Sigmoid colon (tissue), 7 donors: ENCODE measurements at places on chromosomes 1 and 21. TPM values are rescaled to one million over a fixed set of nuclear protein-coding genes. Genes with fewer than 3 reads are reported as not detected.

- no peak for DNase-seq
Observed at GRCh38 chr1:156228501-156228900, 13.5 kb upstream of the BGLAP start.

Gene SPATA46
- not detected for total RNA-seq

DNA sequence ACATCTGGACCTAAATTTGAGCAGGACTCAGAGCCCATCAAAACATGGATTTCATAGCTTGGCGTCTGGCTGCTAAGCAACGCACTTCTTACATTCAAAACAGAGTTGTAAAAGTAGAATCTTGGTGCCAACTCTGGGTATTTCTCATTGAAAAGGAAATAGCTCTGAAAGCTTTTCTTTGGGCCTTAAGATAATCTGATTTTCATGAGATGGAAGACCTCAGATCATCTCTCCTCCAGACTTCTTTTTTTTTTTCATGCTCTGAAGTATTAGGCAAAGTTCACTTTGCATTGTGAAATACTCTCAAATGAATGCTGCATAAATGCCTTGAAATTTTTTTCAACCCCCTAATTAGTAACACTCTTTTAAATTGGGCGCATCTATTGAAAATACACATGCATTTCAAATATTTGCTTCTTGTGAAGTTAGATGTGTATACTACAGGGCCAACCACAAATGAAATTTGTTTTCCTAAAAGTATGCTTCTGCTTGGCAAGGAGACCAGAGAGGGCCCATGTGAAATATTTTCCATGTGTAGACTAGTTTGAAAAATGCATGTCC is 4.2 kb downstream of the ADAMTS5 start:
- DNase-seq: no peak

Gene DEDD
- 29.6 TPM for total RNA-seq

GRCh38 chr1:225534135-225534534 is 106.3 kb upstream of the LBR start:
- DNase-seq: no peak

Gene FCRLB
- total RNA-seq: 0.36 TPM

Gene SPRR2A
- total RNA-seq: not detected

Gene LCE6A
- not detected for total RNA-seq

Gene MTARC2
- total RNA-seq: 22.2 TPM

Gene LPAR3
- not detected for total RNA-seq

Gene RBM11
- 0.28 TPM for total RNA-seq

DNA sequence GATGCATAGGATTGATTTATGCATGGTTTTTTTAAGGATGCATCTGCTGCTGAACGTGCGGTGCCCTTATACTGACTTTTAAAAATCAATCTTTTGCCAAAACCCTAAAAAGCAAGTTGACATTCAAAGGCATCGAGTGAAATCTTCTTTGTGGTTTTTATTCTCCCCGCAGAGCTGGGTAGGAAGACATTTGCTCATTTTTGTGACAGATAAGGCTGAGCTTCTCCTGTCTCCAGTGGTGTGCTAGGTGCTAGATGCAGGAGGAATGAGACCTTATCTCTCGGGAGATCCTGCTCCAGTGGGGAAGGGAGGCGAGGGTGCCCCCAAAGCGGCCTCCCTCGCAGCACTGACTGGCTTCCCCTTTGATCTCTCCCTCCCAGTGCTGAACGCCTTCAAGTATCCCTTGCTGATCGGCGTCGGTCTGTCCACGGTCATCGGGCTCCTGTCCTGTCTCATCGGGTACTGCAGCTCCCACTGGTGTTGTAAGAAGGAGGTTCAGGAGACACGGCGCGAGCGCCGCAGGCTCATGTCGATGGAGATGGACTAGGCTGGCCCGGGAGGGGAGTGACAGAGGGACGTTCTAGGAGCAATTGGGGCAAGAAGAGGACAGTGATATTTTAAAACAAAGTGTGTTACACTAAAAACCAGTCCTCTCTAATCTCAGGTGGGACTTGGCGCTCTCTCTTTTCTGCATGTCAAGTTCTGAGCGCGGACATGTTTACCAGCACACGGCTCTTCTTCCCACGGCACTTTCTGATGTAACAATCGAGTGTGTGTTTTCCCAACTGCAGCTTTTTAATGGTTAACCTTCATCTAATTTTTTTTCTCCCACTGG is 14.9 kb upstream of the CD101 start:
- no peak for DNase-seq

GRCh38 chr1:59346429-59346828 is 49.5 kb downstream of the FGGY start:
- DNase-seq: no peak

GRCh38 chr1:118989878-118990378 is 1.8 kb upstream of the TBX15 start:
- DNase-seq: no peak

Gene LCA5L
- 3.1 TPM for total RNA-seq

GRCh38 chr1:222867316-222867715 is 52.5 kb downstream of the DISP1 start:
- DNase-seq: no peak

GRCh38 chr1:3192825-3193224 is 123.8 kb downstream of the PRDM16 start:
- no peak for DNase-seq

DNA sequence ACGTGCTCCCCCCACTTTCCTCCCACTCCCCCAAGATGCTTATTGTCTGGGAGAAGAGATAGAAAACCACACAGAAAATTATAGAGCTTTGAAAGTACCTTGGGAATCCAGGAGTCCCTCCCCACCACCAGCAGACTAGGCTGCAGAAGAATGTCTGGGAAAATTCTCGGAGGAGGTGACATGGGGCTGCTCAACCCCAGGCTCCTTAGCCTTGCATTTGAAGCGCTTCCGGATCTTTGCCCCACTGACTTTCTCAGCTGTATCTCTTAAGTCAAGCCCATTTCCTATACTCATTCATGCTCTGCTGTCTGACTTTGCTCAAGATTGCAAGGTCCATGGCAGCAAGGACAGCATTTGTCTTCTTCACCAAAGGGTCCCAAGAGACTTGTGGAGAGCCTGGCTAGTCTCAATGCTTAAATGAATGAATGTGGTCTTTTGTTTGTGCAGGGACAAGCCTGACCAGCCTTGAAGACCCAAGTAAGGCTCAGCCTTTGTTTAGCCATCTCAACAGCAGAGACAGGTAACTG is 38.0 kb downstream of the DNTTIP2 start:
- no peak for DNase-seq

GRCh38 chr1:93111065-93111464 is 32.0 kb downstream of the MTF2 start:
- DNase-seq: no peak

Gene LYPD8
- total RNA-seq: 0.36 TPM

Gene RNPEP
- total RNA-seq: 38.5 TPM

DNA sequence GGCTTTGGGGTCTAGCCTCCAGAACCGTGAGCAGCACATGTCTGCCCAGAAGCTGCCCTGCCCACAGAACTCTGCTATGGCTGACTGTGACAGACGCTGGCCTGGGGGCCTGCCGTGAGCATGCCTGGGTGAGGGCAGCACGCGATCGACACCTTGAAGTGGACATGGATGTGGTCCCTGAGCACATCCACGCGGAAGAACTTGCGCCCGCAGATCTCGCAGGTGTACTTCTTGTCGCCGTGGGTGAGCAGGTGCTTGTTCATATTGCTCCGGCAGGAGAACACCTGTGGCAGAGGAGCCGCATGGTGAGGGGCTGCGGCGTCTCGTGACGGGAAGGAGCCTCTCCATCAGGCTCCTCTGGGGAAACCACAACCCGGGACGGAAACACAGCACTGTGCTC is 56.0 kb downstream of the PRDM15 start:
- peak; percentile 57 for DNase-seq

Gene VANGL2
- 3.4 TPM for total RNA-seq

- no peak for DNase-seq
Observed at GRCh38 chr1:232179896-232180778, 449.8 kb downstream of the SIPA1L2 start.

DNA sequence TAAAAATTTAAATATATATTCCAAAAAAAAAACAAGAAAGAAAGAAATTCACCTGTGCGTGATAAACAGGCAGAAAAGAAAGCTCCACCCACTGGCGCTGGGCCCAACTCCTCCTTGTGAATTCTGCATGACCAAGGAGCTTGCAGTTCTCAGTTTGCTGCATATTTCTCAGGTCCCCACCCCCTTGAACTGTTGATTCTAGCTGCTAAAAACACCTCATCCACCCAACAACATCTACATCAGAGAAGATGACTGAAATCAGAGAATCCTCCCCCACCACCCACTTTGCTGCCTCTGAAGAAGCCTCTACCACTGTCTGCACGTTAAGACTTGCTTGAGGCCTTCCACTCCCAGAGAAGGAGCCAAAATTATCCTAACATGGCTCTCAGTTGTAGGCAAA is 104.8 kb downstream of the RGS2 start:
- no peak for DNase-seq

DNA sequence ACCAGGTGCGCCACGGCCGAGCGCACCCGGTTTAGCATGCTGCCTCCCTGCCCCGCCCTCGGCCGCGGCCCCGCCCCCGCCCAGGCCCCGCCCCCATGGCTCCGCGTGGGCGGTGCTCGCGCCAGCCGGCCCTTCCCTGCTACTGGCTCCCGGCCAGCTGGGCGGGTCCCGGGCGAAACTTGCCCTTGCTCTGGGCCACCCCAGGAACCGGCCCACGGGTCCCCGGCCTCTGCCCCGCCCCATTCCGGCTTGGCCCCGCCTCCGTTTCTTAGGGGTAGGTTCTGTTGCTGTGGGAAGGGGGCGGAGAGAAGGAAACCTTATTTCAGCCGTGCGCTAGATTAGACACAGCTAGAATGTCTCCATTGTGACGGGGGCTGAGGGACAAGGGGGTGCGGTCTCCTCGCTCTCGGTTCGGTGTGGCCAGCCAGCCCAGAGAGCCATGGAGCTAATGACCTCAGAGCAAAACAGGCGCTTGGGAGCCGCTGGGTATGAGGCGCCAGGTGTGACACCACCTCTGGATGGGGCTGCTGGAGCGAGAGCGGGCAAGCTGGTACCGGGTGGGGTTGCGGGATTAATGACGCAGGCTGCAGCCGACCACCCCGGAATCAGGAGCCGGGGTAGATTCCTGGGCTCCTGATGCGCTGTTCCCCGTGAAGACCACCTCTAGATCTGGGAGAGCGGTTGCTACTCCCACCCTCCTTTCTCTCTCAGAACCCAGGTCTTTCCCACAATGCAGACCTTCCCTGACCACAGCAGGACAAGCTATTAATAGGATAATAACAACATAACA is at the start of gene PPM1J:
PPM1J (minus strand) TSS at position 69 of the 790 bp plus-strand sequence; CDS start at position 38, 31 bp downstream.
- peak; percentile 98 for DNase-seq

- no peak for DNase-seq
Observed at GRCh38 chr1:234742622-234743021, 132.6 kb upstream of the IRF2BP2 start.

Gene EPHA10
- total RNA-seq: 0.33 TPM

DNA sequence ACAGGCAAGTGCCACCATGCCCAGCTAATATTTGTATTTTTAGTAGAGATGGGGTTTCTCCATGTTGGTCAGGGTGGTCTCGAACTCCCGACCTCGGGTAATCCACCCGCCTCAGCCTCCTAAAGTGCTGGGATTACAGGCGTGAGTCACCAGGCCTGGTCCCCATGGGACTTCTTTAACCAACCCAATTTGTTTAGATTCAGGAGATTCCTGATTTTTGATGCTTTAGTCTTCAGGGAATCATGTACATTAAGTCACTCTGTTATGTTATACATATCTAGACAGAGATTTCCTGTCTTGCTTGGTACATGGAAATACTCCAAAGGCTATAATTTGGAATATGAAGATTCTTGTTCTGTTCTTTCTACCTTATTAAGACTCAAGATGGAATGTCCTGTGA is 202.4 kb upstream of the L1TD1 start:
- no peak for DNase-seq

DNA sequence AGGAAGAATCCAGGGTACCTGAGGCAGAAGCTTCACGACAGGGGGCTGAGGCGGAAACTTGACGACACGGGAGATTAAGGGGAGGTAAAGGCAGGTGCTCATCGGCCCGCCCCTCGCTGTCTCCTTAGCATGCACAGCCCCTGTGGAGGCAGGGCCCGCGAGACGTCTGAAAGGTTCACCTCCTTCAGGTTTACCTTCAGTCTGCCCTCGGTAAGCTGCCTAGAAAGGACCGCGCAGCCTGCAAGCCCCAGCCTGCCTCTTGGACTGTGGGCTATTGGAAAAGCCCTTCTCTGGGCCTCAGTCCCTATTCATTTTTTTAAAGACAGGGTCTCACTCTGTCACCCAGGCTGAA is 28.5 kb downstream of the KNCN start:
- DNase-seq: no peak

- DNase-seq: no peak
Observed at GRCh38 chr21:41752231-41752681, 14.6 kb downstream of the RIPK4 start.

GRCh38 chr1:229006121-229006870 is 264.6 kb upstream of the RAB4A start:
- DNase-seq: no peak

DNA sequence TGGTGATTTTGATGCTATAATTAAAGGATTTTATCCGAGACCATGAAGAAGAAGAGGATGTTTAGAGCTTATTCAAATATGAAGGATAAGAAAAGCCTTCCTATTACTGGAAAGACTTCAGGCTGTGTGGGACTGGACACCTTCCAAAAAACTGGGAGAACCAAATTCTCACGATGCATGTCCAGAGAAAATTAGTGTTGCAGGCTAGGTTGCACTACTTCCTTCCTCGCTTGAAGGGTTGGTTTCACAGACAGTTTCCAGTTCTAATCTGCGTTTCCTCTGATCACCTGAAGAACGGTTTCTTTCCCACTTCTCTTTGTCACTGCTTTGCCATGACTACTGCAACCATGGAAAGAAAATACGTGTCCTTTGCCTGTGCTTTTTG is 2.0 kb downstream of the MTARC2 start:
- DNase-seq: no peak

Gene LRRIQ3
- total RNA-seq: 0.81 TPM

Gene ALG14
- 1.5 TPM for total RNA-seq

- no peak for DNase-seq
Observed at GRCh38 chr1:227808566-227808965, 6.9 kb upstream of the PRSS38 start.

DNA sequence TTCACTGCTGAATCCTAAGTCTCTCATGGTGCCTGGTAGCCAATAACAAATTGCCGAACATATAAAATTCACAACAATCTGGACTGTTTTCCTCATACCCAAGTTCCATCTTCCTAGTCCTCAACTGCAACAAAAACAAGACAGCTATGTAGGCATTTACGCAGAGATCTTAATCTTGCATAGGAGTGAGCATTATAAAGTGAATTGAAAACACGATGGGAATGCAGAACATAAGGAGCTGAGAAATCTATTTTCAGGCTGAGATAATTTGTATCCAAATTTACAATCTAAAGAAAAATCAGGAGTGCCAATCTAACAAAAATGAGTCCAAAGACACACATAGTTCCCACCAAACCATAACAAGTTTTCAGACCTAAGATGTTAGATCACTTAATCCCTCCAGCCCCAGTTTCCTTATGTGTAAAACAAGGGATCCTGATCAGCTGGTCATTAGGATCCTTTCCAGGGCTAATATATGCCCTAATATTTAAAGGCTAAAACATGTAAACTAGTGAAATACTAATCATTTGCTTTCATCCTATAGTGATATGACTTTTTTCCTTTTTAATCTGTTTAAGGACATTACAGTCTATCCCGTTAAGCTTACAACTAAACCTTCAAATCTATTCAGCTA is 1.9 kb downstream of the SLC16A1 start:
- DNase-seq: no peak
